ENCODE measurements at places on chromosomes 12 and 14. TPM values are rescaled to one million over a fixed set of nuclear protein-coding genes. Genes with fewer than 3 reads are reported as not detected.

The FRS2 gene
- 13.9 TPM for total RNA-seq

The ZDHHC22 gene
- not detected for total RNA-seq

The KLRC3 gene
- total RNA-seq, result not detected

The A2ML1 gene
- not detected for total RNA-seq

The CFAP54 gene
- total RNA-seq, result 4.2 TPM

The CCND2 gene
- 57.6 TPM for total RNA-seq

The INSM2 gene
- not detected for total RNA-seq

The LRRC10 gene
- not detected for total RNA-seq

The B3GNT4 gene
- not detected for total RNA-seq

The NT5DC3 gene
- 3.5 TPM for total RNA-seq

The ASCL1 gene
- not detected for total RNA-seq

The SERPINA10 gene
- not detected for total RNA-seq

The MAGOHB gene
- total RNA-seq, result 21.1 TPM

The BATF gene
- total RNA-seq, result 1.3 TPM

The NOS1 gene
- not detected for total RNA-seq

The RNU4-1 gene
- total RNA-seq, result under 0.01 TPM

The DTX1 gene
- not detected for total RNA-seq

The DACT1 gene
- 0.27 TPM for total RNA-seq

The OR11G2 gene
- total RNA-seq, result not detected

The HOXC5 gene
- not detected for total RNA-seq

The CLMN gene
- 1.3 TPM for total RNA-seq

The TNFAIP2 gene
- total RNA-seq, result 30.5 TPM

The PPM1A gene
- total RNA-seq, result 13.4 TPM

The DENR gene
- 42.2 TPM for total RNA-seq

The HIGD1C gene
- total RNA-seq, result not detected

The APOF gene
- not detected for total RNA-seq

The ACRBP gene
- 0.27 TPM for total RNA-seq

The CD4 gene
- not detected for total RNA-seq

All from mammary microvascular endothelial cell (primary cell).